ENCODE measurements at places on chromosomes 4 and X.

DNA sequence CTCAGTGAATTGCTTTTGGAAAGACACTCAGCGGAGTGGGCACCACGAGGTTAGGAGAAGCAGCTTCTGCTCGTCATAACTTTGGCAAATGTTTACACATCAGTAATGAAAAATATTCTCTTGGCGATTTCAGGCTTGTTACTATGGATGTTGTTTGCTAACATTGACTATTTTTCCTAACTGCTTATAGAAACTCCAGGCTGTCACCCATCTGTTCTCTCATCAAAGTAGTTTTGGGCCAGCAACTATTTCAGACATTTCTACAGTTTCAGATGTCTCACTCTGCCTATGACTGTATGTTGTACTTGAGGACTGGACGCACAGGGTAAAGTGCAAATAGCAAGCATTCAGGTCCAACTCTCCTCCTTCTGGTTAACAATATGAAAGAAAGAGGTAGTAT, 346.7 kb downstream of the TRIML1 start:
- DNase-seq, result no peak

GRCh38 chr4:143411527-143412419, 75.1 kb downstream of the GAB1 start:
- DNase-seq, result no peak

GRCh38 chrX:65668377-65669310, 1.2 kb downstream of the MSN start:
- DNase-seq, result peak; percentile 68

- DNase-seq, result no peak
Measured at GRCh38 chrX:106672527-106672926, 54.0 kb upstream of the RNF128 start.

- DNase-seq, result no peak
Measured at GRCh38 chrX:68139791-68140190, 293.5 kb downstream of the OPHN1 start.

GRCh38 chrX:108000751-108001150, 18.6 kb upstream of the TEX13B start:
- no peak for DNase-seq

DNA sequence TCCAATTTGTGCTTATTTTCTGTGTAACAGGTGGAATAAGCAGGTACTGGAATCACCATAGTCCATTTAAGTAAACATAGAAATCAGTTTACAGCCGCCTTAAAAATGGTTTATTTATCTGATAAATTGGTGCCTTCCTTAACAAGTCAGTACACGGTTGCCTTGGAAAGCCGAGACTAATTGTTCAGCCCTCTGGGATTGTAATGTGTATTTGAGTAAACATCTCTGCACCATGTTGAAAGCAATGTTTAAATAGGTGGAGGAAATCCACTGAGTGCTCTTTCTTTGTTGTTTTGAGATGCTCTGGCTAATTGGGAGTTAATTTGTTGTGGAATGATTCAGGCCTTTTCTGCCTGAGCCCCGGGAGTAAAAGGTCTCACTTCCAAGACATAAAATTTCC, 45.7 kb upstream of the ADRA2C start:
- DNase-seq, result no peak

GRCh38 chrX:103356130-103356798, at the start of gene TCEAL9:
Gene TCEAL9 (plus strand): TSS chrX:103356506. CDS start chrX:103357685, 1,179 bp downstream.
- DNase-seq, result peak; percentile 71

Measured in HT1080 (cell line).